ENCODE measurements at places on chromosomes 2 and 18.
A peak's percentile ranks its signal among the peaks of the same experiment; 100 is the strongest.

- DNase-seq, result peak; percentile 20
Measured at GRCh38 chr2:187263675-187264560, 184.1 kb downstream of the CALCRL start.

DNA sequence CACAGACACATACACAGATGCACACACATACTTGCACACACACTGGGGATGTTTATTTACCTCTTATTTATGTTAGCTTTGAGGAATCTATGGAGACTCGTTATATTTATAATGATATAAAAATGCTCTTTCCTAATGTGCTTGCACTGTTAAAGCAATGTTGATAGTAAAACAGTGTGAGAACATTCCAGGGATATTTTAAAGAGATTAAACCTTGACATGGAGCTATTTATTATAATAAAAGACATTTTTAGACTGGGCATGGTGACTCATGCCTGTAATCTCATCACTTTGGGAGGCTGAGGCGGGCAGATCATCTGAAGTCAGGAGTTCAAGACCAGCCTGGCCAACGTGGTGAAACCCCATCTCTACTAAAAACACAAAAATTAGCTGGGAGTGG, 557.3 kb upstream of the ZNF804A start:
- DNase-seq, result no peak

- DNase-seq, result no peak
Measured at GRCh38 chr18:7890075-7890474, 323.0 kb downstream of the PTPRM start.

DNA sequence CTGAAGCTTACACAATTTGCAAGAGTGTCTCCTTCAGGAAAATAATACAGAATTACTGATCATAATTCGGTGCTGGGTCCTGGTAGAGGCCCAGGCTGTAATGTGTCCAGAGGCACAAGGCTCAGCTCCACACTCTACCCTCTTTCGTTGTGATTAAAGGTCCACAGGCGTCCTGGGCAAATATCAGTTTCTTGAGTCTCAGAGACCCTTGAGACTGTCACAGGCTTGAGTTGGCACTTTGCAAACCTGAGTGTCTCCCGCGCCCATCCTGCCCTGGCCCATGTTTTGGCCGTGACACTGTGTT, 46.9 kb upstream of the SMAD7 start:
- DNase-seq, result no peak

- DNase-seq, result no peak
Measured at GRCh38 chr2:23636426-23636825, 251.4 kb downstream of the KLHL29 start.

DNA sequence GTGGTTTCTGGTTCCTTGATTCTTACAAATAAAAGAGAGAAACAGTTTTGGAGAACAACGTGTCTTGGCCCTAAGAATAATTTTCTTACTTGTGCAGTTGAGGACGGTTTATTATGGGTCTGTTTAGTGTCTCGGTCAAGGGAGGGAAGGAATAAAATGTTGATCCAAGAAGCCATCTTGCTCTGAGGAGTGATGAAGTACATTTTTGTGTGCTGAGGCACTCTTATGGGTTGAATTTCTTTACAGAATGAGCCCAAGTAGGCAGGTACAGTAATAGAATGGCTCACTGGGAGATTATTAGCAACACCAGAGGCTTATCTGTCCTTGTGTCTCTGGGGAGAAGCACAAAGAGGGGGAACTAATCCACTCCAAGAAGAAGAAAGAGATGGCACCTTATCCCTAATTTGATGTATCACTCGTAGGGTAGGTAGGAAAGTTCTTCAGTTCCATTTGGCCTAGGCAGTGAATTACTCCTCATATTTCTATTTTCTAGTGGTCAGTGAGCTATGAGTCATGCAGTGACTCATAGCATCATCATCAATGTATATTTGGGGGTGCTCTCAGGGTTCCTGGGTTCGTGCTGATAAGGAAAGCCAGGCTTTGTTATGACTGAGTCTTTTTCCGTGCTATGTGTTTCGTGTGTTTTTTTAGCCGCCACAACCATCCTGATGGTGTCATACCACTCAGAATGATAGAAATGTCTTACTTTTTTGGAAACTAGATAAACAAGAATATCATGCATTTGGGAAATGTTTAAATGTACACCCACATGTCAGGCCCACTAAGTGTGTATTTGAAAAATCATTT, 250.1 kb upstream of the CTAGE1 start:
- no peak for DNase-seq

GRCh38 chr2:141557329-141558095, 573.3 kb downstream of the LRP1B start:
- DNase-seq, result no peak

DNA sequence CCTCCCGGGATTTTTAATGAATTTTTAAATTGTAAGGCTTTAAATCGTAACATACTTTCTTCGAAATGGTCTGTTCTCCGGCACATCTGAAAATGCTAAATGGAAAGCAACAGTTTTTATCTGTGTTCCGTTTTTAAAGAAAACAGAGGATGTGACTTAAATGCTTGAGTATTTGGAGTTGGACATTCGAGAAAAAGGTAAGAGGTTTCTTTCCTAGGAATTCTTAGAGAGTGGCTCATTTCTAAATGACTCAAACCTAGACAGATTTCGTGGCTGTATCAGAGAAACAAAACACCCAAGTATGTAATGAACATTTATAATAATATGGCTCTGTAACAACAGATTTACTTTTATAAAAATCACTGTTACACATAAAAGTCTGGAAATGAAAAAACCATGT, 177.6 kb upstream of the CCDC68 start:
- no peak for DNase-seq

GRCh38 chr2:177042311-177042710, 170.3 kb upstream of the HNRNPA3 start:
- no peak for DNase-seq

DNA sequence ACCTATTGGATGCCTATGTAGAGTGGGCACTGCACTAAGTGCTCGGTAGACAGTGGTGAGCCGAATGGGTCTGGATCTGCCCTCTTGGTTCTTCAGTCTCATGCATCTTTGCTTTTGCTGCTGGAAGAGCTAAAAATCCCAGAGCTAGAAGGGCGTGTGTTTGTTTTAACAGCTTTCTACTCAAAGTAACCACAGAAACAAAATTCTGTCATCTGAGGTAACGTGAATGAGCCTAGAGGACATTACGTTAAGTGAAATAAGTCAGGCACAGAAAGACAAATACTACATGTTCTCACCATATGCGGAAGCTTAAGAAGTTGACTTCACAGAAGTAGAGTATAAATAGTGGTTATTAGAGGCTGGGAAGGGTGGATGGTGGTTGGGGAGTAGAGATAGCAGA, 119.8 kb downstream of the PLB1 start:
- no peak for DNase-seq

DNA sequence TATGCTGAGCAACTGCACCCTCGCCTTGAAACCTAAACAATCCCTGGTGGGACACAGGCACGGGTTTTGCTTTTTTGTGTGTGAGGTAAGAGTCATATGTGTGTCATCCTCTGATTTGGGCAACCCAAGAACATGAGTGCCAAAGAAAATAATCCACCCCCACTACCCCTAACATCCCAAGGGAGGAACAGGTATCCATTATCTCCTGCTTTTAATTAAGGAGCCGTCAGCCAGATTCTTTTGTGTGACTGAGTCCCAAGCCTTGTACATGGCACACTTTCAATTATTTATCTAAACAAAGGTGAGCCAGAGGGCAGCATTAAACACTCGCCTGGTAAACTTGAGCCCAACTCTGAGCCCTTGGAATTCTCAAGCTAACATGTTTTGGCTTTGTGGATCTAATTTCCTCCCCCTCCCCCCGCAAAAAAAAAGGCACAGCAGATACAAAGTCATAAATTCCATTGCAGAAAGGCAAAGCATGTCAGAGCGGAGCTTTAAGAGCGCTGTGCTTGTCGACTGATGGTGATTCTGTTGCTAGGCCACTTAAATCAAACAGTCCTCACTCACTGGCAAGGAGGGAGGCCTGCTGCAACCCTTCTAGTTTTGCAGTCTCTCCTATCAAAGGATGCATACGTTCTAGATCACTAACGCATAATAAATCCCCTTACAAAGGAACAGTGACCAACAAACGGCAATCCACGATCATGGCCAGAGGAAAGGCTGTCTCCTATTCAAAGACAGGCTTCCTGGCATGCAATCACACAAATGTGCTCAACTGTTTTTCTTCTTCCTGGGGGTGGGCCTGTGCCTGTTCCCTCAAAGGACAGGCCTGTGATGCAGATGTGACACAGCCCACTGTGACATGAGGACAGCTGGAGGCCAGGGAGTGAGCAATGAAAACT, 143.5 kb upstream of the LMAN1 start:
- peak; percentile 67 for DNase-seq

GRCh38 chr2:77566131-77566530, 44.0 kb upstream of the LRRTM4 start:
- DNase-seq, result no peak

DNA sequence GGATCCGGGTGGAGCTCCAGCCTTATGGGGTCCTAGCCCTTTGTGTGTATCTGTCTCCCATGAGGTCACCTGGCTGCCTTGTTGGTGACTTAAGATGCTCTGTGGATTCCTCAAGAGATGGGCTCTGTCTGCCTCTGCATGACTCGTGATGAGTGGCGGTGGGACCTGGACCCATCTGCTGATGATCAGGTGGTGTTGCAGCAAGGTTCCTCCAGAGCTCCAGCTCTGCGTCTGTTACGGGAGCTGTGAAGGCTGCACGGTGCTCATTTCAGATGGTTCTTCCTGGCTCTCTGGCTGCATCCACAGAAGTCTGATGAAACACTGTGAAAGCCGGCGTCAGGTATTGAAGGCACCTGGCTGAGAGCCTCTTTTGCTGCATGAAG, 2.4 kb downstream of the AGAP1 start:
- no peak for DNase-seq

DNA sequence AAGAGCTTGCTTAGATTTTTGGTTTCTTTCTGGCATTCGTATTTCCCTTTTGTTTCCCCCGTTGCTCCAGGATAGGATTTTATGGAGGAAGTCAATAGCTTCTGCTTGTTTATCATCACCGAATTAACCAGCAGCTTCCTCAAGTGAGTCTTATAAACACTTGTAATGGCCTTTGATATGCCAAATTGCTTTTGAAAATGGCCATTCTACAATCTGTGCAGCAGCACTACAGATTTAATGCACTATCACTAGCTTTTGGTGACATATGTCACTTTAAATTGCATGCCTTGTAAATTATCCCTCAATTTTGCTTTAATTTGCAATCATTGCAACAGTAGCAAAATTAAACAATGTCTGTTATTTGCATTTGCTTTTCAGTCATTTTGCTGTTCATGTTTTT, 774.7 kb downstream of the METTL4 start:
- DNase-seq, result no peak

DNA sequence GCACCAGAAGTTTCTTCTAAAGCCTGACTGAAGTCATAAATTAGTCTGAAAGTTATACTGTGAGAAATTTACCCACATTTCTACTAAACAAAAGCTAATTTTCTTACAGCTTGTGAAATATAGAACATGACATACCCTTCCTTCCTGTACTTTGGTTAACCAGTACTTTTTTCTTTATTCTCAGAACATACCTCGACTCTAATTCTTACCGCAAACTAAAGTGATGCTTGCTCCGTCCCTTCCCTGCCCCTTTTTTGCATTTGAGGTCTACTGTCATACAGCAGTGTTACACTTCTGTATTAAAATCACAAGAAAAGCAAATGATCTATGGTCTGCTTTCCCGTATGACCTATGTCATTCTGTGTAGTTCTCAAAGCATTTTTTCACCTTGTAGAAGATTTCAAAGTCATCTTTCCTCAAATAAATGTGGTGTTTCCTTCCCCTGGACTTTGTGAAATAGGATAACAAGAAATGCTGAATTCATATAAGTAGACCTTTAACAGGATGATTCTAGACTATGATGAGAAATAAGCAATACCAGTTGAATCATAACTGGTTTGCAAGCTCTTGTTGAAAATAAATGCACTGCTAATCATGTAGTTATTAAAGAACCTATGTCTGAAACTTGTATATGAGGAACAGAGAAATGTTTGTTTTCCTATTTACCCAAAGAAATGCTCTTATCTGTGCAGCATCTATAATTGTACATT, 30.4 kb downstream of the CYTIP start:
- DNase-seq, result no peak

- no peak for DNase-seq
Measured at GRCh38 chr2:145096582-145096981, 576.7 kb upstream of the ZEB2 start.

DNA sequence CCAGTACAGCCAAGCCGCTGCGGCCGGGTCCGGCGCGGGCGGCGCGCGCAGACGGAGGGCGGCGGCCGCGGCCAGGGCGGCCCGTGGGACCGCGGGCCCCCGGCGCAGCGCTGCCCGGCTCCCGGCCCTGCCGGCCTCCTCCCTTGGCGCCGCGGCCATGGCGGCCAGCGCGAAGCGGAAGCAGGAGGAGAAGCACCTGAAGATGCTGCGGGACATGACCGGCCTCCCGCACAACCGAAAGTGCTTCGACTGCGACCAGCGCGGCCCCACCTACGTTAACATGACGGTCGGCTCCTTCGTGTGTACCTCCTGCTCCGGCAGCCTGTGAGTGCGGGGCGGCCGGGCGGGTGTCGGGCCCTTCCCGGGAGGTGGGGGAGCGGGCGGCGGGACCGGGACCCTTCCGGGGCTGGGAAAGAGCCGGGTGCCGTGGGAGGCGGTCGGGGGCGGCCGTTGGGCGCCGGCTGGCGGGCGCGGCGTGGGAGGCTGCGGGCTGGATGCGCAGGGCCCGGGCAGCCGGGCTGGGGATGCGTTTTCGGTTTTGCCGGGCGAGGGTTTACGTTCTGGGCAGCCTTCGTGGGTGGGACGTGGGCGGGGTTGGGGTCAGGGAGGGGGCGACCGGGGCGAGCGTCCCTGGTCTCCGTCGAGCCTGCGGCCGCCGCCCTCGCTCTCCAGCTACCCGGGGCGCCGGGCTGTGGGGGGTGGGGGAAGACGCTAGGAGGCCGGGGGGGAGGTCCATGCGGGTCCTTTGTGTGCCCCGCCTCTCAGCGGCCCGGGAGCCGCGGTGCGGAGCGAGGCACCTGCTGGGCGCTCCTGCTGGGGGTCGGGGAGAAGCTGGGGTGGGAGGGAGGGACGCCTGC, 537 bp downstream of the AGFG1 start:
- DNase-seq, result peak; percentile 83

GRCh38 chr2:69089998-69090397, 77.0 kb downstream of the ANTXR1 start:
- no peak for DNase-seq

DNA sequence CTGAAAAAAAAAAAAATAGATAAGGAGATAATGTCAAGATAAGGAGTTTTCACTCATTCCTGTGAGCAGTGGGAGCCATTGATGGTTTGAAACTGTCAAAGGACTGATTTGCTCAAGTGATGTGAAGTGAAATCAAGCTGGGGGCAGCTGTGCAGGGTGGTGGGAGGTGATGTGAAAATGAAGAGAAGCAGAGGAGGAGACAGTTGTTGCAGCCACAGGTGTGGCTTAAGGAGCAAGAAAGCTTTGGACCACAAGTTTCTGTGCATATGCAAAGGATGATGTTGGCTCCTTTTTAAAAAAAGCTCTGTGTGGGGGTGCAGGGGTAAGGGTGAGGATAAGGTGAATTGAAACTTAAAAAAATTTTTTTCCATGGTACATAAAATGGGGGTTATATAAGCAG, 8.3 kb downstream of the EFR3B start:
- no peak for DNase-seq

GRCh38 chr2:143899987-143900386, 619.9 kb downstream of the ZEB2 start:
- no peak for DNase-seq

- DNase-seq, result no peak
Measured at GRCh38 chr2:105126336-105126735, 88.5 kb downstream of the MRPS9 start.
